ENCODE measurements at places on chromosomes 5 and 9.
A peak's percentile ranks its signal among the peaks of the same experiment; 100 is the strongest.

DNA sequence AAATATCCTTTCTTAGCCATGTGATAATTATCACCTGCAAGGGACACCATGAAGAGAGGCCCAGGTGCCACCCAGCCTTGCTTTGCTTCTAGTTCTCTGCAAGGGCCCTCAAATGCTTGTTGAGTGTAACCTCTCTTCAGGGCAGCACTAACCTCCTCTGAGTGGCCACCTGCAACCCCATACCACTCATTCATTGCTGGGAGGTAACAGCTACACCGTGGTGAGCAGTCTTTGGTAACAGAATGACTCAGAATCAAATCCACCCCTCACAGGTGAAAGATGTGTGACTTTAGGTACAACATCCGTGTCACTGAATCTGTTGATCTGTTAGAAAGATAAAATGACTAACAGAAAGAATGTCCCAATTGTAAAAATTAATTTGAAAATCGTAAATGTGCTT is 365.1 kb upstream of the TRPC7 start:
- H3K27me3 ChIP-seq: no peaks in the 10 kb centered on the region
- DNase-seq: no peak
- H3K4me1 ChIP-seq: no peaks in the 10 kb centered on the region
- H3K4me3 ChIP-seq: no peak overlapping the region

- 0 out of 2 replicates have a peak, but pooled peaks cover 2% of the 10 kb centered on the region for H3K36me3 ChIP-seq
- no peak for DNase-seq
- peaks cover 3% of the 10 kb centered on the region for H3K4me1 ChIP-seq
- no peak overlapping the region for H3K4me3 ChIP-seq
- H3K27ac ChIP-seq: no peak overlapping the region
Measured at GRCh38 chr5:142395334-142395733, 70.5 kb upstream of the SPRY4 start.

DNA sequence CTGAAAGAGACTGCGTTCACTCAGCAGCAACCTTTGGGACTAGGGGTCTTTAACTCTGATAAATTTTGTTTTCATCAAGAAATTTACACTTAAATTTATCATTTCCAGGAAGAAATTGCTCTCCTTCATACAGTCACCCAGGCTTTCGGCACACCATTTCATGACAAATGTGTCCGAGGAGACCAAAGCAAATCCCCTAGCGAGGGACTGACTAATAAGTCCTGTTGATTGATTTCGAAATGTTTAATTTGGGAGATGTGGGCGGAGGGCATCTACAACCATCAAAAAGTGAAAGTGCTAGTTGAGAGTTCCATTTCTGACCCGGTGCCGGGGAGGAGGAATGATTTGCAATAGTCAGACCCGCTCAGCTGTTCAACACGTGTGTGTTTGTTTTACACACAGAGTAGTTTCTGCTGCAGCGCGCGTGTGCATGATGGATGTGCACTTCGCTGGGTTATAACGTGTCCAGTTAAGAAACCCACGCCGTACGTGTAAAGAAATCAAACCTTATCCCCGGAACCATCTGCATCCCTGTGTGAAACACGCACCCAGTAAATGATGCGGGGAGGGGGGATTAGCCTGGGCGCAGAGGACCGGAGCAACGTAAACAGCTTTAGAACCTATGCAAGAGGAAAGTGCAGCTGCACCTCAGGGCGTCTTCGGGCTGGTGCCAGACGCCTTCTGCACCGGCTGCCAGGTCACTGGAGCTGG is 845 bp upstream of the NR4A3 start:
- H3K4me1 ChIP-seq: peaks cover 3% of the 10 kb centered on the region
- H3K27ac ChIP-seq: peak overlapping the region; percentile 52
- no peaks in the 10 kb centered on the region for H3K36me3 ChIP-seq
- peak; percentile 89 for DNase-seq
- H3K4me3 ChIP-seq: peak overlapping the region; percentile 78

GRCh38 chr9:117232281-117232680 is 182.6 kb downstream of the ASTN2 start:
- no peaks in the 10 kb centered on the region for H3K36me3 ChIP-seq
- no peak overlapping the region for H3K4me3 ChIP-seq
- no peak for DNase-seq
- no peak overlapping the region for H3K27ac ChIP-seq
- no peaks in the 10 kb centered on the region for H3K4me1 ChIP-seq
- no peaks in the 10 kb centered on the region for H3K27me3 ChIP-seq

- H3K27ac ChIP-seq: no peak overlapping the region
- H3K36me3 ChIP-seq: peaks cover 14% of the 10 kb centered on the region
- H3K4me3 ChIP-seq: no peak overlapping the region
- H3K27me3 ChIP-seq: no peaks in the 10 kb centered on the region
- no peaks in the 10 kb centered on the region for H3K4me1 ChIP-seq
- DNase-seq: peak; percentile 50
Measured at GRCh38 chr5:43616535-43616934, 13.6 kb downstream of the NNT start.

GRCh38 chr5:121550989-121551388 is 300.7 kb upstream of the FTMT start:
- no peaks in the 10 kb centered on the region for H3K4me1 ChIP-seq
- DNase-seq: no peak
- no peak overlapping the region for H3K27ac ChIP-seq
- H3K36me3 ChIP-seq: no peaks in the 10 kb centered on the region
- H3K27me3 ChIP-seq: no peaks in the 10 kb centered on the region
- no peak overlapping the region for H3K4me3 ChIP-seq

GRCh38 chr9:10661994-10662393 is 49.2 kb upstream of the PTPRD start:
- no peaks in the 10 kb centered on the region for H3K27me3 ChIP-seq
- H3K27ac ChIP-seq: no peak overlapping the region

- no peaks in the 10 kb centered on the region for H3K36me3 ChIP-seq
- H3K27me3 ChIP-seq: no peaks in the 10 kb centered on the region
- H3K4me1 ChIP-seq: no peaks in the 10 kb centered on the region
- H3K4me3 ChIP-seq: no peak overlapping the region
- H3K27ac ChIP-seq: no peak overlapping the region
- no peak for DNase-seq
Measured at GRCh38 chr5:6338871-6339270, 39.5 kb downstream of the MED10 start.

- H3K36me3 ChIP-seq: no peaks in the 10 kb centered on the region
- no peaks in the 10 kb centered on the region for H3K27me3 ChIP-seq
- no peak overlapping the region for H3K27ac ChIP-seq
- no peak overlapping the region for H3K4me3 ChIP-seq
Measured at GRCh38 chr5:153429761-153430380, 60.6 kb upstream of the GRIA1 start.

- H3K4me3 ChIP-seq: no peak overlapping the region
- H3K4me1 ChIP-seq: no peaks in the 10 kb centered on the region
- H3K27ac ChIP-seq: no peak overlapping the region
- DNase-seq: no peak
- no peaks in the 10 kb centered on the region for H3K36me3 ChIP-seq
Measured at GRCh38 chr9:25048098-25048724, 502.5 kb upstream of the IZUMO3 start.

- DNase-seq: no peak
- H3K27ac ChIP-seq: no peak overlapping the region
- peaks cover 12% of the 10 kb centered on the region for H3K36me3 ChIP-seq
- no peaks in the 10 kb centered on the region for H3K27me3 ChIP-seq
- no peaks in the 10 kb centered on the region for H3K4me1 ChIP-seq
Measured at GRCh38 chr5:128362370-128362769, 175.7 kb downstream of the FBN2 start.

DNA sequence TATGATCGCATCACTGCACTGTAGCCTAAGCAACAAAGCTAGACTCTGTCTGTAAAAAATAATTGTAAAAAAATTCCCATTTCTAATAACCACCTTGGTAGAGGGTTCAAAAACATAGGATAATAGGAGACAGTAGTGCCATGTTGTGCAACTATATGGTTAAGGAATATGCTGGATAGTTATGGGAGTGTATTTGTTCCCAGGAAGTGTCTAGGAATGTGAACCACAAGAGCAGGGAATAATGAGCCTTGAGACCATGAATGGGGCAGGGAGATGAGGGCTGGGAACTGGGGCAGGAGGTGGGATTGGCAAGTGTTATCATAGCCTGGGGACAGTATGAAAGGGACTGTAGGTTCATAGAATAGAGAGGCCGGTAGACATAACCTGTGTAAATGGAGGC is 50.4 kb downstream of the RUSC2 start:
- no peak for DNase-seq
- H3K27ac ChIP-seq: no peak overlapping the region
- H3K4me1 ChIP-seq: peaks cover 23% of the 10 kb centered on the region
- no peak overlapping the region for H3K4me3 ChIP-seq
- no peaks in the 10 kb centered on the region for H3K27me3 ChIP-seq

GRCh38 chr5:151079838-151080612 is 809 bp downstream of the TNIP1 start:
- H3K4me3 ChIP-seq: peak overlapping the region; percentile 89
- peaks cover 8% of the 10 kb centered on the region for H3K36me3 ChIP-seq
- DNase-seq: peak; percentile 82

GRCh38 chr5:8961219-8961618 is 584.7 kb downstream of the SEMA5A start:
- no peak overlapping the region for H3K27ac ChIP-seq
- DNase-seq: no peak
- H3K4me1 ChIP-seq: no peaks in the 10 kb centered on the region
- H3K36me3 ChIP-seq: no peaks in the 10 kb centered on the region

DNA sequence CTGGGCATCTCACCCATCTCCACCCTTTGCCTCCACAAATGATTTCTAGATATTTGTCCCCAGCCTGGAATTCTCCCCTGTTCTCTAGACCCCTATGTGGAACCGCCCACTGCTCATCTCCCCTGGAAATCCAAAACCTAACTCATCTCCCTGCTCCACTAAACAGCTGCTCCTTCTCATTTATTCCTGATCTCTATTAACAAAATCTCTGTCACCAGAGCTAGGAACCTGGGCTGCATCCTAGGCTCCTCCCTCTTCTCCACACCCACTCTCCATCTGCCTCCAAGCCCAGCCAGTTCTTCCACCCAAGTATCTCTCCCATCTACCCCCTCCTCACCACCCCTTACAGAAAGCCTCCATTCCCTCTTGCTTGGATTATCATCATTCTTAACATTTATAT is 24.0 kb upstream of the SYNPO start:
- H3K36me3 ChIP-seq: no peaks in the 10 kb centered on the region
- H3K27me3 ChIP-seq: peaks cover 4% of the 10 kb centered on the region
- DNase-seq: no peak
- peaks cover 28% of the 10 kb centered on the region for H3K4me1 ChIP-seq
- H3K27ac ChIP-seq: no peak overlapping the region
- no peak overlapping the region for H3K4me3 ChIP-seq

GRCh38 chr5:102858221-102858620 is 103.1 kb downstream of the PAM start:
- H3K27me3 ChIP-seq: no peaks in the 10 kb centered on the region
- DNase-seq: no peak
- H3K4me3 ChIP-seq: no peak overlapping the region
- H3K36me3 ChIP-seq: no peaks in the 10 kb centered on the region
- H3K4me1 ChIP-seq: peaks cover 6% of the 10 kb centered on the region

DNA sequence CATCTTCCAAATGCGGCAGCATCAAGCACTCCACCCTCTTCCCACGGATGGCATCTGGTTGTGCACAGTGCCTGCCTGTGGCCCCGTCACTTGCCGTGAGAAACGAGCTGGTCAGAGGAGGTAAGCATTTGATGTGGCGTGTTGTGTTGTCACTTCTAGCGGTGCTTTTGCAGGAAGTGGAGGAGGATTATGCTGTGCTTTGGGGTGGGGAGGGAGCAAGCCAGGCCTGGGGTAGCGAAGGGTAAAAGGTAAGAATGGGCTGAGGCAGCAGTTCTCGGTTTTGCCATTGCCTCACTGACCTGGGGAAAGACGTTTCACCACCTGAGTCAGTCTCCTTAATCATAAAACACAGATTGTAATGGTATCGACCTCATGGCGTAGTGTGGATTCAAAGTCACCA is 2.3 kb upstream of the POMT1 start:
- H3K27me3 ChIP-seq: no peaks in the 10 kb centered on the region
- peaks cover 7% of the 10 kb centered on the region for H3K4me1 ChIP-seq
- no peak overlapping the region for H3K27ac ChIP-seq
- no peak for DNase-seq
- H3K36me3 ChIP-seq: peaks cover 45% of the 10 kb centered on the region

DNA sequence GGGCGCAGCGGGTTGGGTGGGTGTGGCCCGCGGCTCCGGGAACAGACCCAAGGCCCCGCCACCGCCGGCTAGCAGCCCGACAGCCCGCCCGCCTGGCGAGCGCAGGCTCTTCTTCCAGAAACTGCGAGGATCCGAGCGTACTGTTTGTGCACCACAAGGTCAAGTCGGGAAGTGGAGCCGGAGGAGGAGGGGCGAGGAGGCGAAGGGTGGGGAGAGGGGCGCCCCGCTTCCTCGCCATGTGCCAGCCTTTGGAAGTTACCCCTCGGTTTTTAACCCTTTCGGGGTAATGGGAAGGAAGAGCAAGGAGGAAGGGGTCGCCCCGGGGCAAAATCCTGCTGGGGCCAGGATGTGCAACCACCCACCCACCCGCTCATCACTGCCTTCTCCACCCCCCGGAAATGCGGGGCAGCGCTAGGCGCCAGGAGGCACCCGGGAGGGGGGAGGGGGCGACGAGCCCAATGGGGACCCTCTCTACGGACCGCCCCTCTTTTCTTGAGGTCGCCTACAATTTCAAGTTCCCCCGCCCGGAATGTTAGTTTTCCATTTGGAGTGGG is 1.1 kb upstream of the JADE2 start:
- H3K4me3 ChIP-seq: peak overlapping the region; percentile 62
- H3K27me3 ChIP-seq: peaks cover 7% of the 10 kb centered on the region
- DNase-seq: peak; percentile 63
- peaks cover 15% of the 10 kb centered on the region for H3K4me1 ChIP-seq
- no peaks in the 10 kb centered on the region for H3K36me3 ChIP-seq

- no peak for DNase-seq
- no peaks in the 10 kb centered on the region for H3K27me3 ChIP-seq
- no peaks in the 10 kb centered on the region for H3K4me1 ChIP-seq
Measured at GRCh38 chr5:51104556-51104955, 278.7 kb upstream of the ISL1 start.

GRCh38 chr5:173293817-173294672 is 34.2 kb downstream of the STC2 start:
- peaks cover 17% of the 10 kb centered on the region for H3K4me1 ChIP-seq
- DNase-seq: peak; percentile 80
- H3K27me3 ChIP-seq: no peaks in the 10 kb centered on the region

- no peaks in the 10 kb centered on the region for H3K27me3 ChIP-seq
- H3K4me3 ChIP-seq: peak overlapping the region; percentile 94
- no peaks in the 10 kb centered on the region for H3K4me1 ChIP-seq
- H3K27ac ChIP-seq: peak overlapping the region; percentile 36
- DNase-seq: peak; percentile 53
Measured at GRCh38 chr9:32550150-32550561, 2.0 kb upstream of the SMIM27 start.

- H3K36me3 ChIP-seq: no peaks in the 10 kb centered on the region
- peak overlapping the region; percentile 41 for H3K4me3 ChIP-seq
- peaks cover 16% of the 10 kb centered on the region for H3K27me3 ChIP-seq
- DNase-seq: no peak
- no peak overlapping the region for H3K27ac ChIP-seq
Measured at GRCh38 chr5:180208435-180209081, 453 bp downstream of the RASGEF1C start.

Data from IMR-90 (cell line).